ENCODE measurements at places on chromosomes 12 and 14.

- no peak for DNase-seq
These were observed 46.2 kb downstream of the KDM2B start for GRCh38 chr12:121534495-121535148.

DNA sequence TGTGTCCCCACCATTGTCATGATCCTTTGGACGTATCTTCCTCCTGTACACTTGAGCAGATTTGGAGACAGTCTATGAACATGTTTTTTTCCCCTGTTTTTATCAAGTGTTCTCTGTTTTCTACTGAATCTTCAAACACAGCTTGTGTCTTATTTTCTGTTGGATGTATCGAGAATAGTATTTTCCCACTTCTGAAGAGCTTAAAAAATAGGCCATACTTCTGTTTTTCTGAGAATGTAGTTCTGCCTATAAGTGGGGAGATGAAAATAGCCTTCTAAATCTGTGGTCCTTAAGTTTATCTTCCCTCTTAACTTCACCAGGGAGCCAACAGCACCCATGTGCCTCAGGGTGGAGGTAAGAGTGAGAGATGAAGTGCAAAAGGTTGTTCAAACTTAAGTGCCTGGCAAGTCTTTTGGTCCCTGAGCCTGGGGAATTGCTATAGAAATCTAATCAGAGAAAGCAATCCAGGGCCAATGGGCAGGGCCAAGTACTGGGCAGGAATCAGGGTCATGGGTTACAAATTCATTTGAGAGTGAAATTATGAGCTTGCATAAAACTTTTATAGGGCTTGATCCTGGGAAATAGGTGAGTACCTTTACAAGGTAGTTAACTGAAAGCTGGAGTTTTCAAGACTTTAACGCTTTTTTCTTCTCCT lies 58.9 kb downstream of the ARF6 start:
- DNase-seq, result no peak

- no peak for DNase-seq
These were observed 6.5 kb downstream of the MBIP start for GRCh38 chr14:36313898-36314297.

DNA sequence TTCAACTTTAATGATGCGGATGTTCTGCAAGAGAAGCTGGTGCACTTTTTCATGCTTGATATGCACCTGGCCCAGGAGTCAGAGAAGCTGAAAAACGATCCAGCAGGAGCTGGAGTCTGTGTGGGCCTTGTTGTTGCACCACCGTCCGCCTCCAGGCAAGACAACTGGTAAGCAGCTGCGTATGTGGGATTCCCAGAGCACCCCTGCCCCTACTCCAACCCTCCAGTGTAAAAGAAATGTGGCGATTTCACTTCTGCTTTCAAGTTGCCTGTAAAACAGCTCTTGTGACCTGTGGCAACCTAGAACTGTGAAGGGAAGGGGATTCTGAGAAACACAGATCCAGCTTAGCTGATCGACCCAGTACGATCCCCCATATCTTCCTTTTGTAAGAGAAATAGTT lies 154.1 kb upstream of the PELI2 start:
- DNase-seq, result no peak

GRCh38 chr12:64457466-64457865 lies 5.5 kb downstream of the TBK1 start:
- no peak for DNase-seq

DNA sequence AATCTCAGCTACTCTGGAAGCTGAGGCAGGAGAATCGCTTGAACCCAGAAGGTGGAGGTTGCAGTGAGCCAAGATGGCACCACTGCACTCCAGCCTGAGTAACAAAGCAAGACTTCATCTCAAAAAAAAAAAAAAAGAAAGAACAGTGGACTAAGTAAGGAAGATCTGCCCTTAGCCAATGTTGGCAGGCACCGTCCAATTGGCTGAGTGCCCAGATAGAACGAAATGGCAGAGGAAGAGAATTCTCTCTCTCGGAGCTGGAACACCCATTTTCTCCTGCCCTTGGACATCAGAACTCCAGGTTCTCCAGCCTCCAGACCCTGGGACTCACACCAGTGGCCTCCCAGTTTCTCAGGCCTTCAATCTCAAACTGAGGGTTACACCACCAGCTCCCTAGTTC lies 49.9 kb downstream of the ESR2 start:
- DNase-seq, result no peak

GRCh38 chr14:80055226-80055625 lies 156.1 kb downstream of the DIO2 start:
- peak; percentile 10 for DNase-seq

DNA sequence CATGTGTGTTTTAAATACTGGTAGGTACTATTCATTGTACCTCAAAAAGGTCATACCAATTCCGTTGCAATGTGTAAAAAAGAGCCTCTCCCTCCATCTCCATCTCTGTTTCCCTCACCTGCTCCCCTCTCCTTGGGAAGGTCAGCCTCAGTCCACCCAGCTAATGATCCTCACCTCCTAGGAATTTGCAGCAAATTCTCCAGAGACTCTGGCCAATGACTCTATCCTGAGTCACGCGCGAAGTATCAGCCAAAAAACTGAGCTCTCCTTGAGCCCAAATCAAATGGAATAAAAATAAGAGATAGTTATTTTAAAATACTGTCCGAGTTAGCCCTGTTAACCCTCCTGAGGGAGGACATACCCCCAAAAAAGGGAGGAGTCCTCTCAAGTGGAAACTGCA lies 148.4 kb downstream of the DPF3 start:
- peak; percentile 86 for DNase-seq

DNA sequence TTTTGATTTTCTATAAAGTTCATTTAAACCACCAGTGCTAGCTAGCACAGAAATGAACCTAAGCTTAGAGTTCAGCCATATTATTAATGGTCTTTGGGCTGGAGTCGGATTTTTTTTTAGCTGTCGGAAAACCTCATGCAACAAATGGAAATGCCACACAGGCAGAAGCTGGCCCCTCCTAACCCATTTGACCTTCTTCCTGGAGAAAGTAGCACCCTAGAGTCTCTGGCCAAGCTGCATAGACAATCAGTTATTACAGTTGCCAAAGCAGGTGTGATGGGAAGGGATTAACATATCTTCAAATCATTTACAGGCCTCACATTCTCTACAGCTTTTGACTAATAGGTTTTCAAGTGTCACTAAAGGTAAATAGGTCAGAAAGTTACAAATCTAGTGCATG lies 49.4 kb downstream of the PTPRQ start:
- no peak for DNase-seq

- DNase-seq, result no peak
These were observed 10.0 kb downstream of the STYK1 start for GRCh38 chr12:10663869-10664268.

GRCh38 chr14:20516921-20517320 lies 11.6 kb downstream of the RNASE10 start:
- DNase-seq, result peak; percentile 29

DNA sequence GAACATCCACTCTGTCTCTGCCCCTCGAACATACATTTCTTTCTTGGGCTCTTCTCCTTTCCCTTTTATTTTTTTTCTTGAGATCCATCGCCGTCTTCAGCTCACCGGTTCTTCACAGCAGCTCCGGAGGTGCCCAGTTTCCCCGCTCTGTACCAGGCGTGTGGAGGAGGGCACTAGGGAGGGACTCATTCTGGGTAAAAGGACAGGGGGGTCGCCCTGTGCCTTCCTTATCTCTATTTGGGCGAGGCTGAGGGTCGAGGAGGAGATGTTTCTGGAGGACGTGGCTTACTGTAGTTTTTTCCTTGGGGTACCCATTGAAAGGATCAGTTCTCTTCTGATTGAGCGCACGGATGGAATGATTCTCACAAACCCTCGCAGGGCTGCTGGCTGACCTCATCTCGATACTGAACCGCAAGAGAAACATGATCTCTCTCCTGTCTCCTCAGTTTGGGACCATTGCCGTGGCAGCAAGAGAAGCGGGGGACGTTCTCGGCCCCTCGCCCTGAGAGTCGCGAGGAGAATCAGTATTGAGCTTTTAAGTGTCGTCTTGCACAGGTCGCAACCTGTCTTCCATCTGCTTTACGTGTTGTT lies 386 bp downstream of the LIN52 start:
- peak; percentile 59 for DNase-seq

DNA sequence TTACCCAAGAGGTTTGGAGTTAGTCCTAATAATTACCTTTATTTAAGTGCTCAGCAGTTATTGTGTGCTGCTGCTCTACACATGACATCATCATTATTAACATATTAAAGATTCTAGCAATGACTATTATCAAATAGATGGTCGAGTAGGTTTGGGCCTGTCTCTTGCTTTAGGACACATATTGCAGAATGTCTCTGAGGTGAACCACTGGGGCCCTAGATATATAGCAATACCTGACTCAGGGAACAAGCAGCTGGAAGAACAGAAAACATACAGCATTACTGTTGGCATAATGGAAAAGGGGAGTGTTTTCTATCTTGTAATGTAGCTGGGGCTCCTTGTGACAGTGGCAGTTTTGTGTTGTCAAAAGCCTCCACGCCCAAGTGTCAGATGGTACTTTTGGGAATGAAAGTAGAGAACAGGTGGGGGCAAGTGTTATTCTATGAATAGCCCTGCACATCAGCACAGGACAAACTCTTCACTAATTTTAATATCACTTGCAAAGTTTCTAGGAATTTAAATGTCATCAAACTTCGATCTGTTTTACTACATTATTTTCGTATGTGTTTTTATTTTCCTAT lies 54.6 kb downstream of the C12orf56 start:
- DNase-seq, result no peak

- DNase-seq, result no peak
These were observed 8.0 kb downstream of the NCOR2 start for GRCh38 chr12:124559182-124560017.

DNA sequence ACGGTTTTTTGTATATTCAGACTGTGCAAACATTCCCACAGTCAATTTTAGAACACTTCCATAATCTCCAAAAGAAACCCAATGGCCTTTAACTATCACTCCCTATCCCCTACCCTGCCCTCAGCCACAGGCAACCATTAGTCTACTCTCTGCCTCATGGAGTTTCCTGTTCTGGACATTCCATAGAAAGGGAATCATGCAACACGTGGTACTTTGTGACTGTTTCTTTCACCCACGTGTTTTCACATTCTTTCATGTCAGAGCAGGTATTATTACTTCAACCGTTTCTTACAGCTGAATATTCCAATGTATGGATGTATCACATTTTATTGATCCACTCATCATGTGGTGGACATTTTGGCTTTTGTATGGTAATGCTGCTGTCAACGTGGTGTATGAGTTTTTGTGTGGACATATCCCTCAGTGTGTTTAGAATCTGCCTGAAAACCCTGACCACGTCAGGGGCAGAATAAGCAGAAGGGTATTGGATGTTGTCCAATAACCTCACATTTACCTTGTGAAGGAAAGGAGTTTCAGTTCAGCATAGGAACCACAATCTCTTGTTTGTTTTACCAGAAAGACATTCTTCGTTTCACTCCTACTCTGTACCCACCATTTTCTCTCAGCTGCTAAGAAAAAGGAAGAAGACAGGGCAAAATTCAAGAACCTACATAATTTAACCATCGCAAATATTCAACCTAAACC lies 107.5 kb upstream of the DYRK2 start:
- no peak for DNase-seq

DNA sequence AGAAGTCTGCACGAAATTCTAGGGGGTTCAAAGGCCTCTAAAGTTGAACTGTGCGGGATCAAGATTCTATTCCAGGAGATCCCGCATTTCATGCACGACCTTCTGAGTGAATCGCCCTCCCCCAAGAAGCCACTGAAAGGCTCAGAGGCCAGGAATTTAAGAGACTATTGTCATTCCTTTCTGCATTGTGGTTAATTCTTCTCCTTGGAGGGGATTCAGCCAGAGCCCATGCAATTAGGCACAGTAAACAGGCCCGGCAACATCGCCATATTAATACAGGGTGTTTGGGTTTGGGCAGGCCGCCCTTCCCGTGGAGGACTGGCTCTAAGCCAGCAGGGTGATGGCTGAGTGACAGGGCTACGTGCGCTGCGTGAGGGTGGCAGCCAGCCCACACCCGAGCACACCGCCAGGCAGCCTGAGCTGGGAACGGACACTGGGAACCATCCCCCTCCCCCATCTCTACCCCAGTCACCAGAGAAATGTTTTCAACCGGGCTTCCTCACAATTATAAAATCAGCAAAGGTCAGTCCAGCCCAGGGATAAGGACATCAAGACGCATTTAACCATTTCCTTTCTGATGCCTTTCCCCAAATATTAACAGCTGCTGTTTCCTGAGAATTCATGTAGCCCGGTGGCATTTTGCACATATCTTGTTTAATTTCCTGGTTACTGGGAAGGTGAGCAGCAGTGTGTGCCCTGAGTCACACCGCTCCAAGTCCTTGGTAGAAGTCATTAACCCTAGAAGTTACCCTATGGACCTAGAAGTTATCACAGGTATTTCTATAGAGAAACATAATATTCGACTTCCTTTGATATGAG lies 12.5 kb downstream of the EGLN3 start:
- DNase-seq, result no peak

GRCh38 chr14:45897439-45897838 lies 644.4 kb upstream of the MIS18BP1 start:
- no peak for DNase-seq

Measured in AG20443 (cell line).